H9 (cell line): ENCODE measurements at places on chromosomes 1 and 21.
A peak's percentile ranks its signal among the peaks of the same experiment; 100 is the strongest.

DNA sequence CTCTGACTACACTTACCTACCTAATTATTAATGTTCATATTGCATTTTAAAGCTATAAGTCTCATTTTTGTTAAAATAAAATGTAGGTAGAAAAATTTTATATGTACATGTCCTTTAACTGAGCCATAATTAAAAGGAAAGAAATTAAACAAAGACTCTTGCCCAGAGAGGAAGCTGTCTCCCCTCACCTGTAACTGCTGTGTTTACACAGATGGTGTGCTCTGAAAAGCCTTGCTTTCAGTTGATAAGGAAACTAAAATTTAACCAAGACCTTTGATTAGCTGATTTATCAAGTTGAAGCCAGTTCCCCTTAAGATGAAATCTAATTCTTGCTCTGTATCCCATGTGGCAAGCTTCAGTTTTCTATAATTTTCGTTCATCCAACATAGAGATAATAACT, 213.5 kb downstream of the LYPLAL1 start:
- DNase-seq = no peak

GRCh38 chr1:115534106-115534505, 107.7 kb upstream of the VANGL1 start:
- no peak for DNase-seq

DNA sequence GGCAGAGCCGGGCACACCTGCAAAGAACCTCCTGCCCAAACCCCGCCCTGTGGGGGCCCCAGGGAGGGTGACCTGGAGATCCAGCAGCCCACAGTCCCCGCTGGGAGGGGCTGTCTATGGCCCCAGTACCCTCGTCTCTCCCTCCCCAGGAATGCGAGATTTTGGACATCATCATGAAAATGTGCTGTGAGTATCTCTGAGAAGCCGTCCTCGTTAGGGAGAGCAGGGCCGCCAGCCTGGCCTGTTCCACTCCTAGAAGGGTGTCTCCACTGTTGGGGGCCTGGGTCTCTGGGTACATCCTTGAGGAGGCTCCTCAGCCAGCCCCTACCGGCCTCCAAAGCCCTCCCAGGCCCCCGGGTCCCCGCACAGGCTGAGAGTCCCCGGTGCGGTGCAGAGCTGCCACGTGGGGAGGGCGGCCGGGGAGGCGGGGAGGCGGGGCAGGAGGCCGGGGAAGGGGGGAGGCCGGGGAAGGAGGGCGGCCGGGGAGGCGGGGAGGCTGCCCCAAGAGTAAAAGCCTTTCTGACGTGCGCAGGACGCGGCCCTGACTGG, 18.7 kb downstream of the COL6A1 start:
- DNase-seq = peak; percentile 23

- no peak for DNase-seq
Observed at GRCh38 chr1:77716065-77716464, 33.6 kb upstream of the ZZZ3 start.

GRCh38 chr1:77509051-77509492, 173.4 kb downstream of the ZZZ3 start:
- DNase-seq = no peak

GRCh38 chr1:41726292-41726691, 192.4 kb downstream of the HIVEP3 start:
- no peak for DNase-seq

DNA sequence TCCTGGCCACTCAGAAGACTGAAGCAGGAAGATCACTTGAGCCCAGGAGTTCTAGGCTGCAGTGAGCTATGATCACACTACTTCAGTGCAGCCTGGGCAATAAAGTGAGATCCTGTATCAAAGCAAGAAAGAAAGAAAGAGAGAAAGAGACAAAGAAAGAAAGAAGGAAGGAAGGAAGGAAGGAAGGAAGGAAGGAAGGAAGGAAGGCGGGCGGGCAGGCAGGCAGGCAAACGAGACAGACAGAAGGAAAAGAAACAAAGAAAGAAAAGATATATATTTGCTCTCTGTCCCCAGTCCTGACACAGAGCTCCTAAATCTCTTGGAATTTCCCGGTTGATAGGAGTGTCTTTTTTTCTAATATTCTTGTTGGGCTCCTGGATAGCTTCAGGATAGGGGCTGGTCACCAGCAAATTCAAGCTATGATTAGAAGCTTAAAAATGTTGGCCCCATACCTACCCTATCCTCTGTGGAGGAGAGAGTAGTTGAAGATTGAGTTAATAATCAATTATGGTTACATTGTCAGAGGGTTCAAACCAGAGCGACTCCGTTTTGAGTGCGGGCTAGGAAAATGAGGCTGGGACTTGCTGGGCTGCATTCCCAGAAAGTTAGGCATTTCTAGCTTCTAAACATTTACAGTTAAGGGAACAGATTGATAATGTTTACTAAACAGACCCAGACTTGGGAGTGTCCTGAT, 3.3 kb upstream of the MIGA1 start:
- DNase-seq = no peak

GRCh38 chr1:110088739-110089316, 18.4 kb upstream of the ALX3 start:
- no peak for DNase-seq

GRCh38 chr1:6794164-6794563, 8.9 kb downstream of the CAMTA1 start:
- DNase-seq = no peak

DNA sequence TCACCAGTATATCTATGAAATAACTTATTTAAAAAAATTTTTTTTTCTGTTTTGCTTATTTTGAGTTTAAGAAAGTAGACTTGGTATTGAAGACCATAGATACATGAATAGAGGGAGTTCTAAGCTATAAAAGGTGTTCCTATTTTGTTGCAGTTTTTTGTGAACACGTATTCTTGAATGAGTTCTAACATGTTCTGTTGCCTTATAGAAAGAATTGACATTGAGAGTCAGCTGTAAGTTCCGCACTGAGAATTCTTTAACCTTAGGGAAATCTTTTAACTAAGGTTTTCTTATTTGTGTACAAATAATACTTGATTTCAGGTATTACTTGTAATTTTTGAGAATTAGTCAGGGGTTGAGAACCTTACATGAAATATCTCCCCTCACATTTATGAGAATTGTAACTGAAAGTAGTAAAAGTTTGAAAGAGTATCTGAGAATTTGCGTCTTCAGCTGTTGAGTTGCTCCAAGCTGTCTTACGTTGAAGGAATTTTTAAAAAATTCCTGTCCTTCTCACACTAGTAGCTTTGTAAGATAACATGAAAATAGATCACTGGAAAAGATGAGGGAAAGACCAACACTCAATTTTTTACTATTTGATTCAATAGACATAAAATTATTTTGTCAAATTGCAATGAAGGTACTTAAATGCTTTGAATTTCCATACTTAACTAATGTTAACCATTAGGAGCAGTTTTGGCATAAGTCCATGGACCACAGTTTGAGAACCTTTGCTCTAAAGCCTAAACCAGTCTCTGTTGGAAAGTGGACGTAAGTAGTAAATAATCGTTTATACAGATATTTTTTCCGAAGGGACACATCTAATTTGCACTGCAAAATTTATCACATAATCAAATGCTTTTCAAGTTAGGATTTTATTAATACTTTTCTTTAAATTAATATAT, 3.8 kb downstream of the DR1 start:
- no peak for DNase-seq

GRCh38 chr1:3384407-3384806, 70.1 kb upstream of the ARHGEF16 start:
- DNase-seq = no peak

DNA sequence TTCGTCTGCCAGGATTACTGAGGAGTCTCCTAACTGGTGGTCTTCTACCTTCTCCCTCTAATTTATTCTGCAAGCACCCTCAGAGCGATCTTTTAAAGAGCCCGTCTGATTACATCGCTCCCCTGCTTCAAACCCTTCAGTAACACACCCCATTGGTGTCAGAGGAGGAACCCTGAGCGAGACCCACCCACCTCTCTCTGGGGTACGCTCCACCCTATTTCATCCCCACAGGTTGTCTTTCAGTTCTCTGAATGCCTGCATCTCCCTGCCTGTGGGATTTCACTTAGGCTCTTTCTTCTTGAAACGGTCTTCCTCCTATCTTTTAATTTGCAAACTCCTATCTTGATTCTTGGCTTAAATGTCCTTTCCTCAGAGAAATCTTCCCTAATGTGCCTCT, 39.4 kb downstream of the C1orf21 start:
- DNase-seq = peak; percentile 36

DNA sequence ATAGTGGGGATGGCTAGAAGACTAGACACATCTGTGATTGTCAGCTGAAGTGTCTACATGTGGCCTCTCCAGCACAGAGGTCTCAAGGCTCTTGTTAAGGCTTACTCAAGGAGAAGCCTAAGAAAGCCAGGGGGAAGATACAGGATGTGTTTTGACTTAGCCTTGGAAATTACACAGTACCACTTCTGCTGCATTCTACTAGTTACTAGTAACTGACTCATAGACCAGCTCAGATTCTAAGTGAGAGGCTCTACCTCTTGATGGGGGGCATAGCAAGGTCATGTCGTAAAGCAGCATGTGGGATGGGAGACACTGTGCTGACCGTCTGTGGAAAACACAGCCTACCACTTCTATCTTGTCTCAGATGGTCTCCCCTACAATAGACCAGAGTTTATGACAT, 99.5 kb downstream of the UBE2U start:
- no peak for DNase-seq

- DNase-seq = no peak
Observed at GRCh38 chr1:74425676-74426075, 86.7 kb downstream of the LRRC53 start.

- DNase-seq = no peak
Observed at GRCh38 chr1:107079249-107079648, 22.8 kb downstream of the PRMT6 start.

DNA sequence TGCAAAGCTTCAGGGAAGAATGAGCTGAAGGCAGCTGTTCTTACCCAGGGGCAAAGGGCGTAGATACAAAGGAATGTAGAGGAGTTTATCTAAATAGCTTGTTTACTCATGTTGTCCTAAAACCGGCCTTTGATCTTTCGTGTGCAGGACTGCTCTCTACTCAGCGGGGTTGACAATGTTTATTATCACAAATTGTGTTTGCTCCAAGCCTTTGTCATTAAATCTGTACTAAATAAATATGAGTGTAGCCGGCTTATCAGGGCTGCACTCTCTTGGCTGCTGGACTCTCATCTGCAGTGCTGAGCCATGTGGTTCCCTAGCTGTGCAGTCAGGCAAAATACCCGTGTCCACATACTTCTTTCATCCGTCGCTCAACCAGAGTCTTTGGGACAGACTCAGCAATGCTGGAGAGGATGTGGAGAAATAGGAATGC, 199.0 kb downstream of the LBR start:
- DNase-seq = no peak

GRCh38 chr1:25458541-25459298, 28.0 kb downstream of the MACO1 start:
- DNase-seq = no peak

DNA sequence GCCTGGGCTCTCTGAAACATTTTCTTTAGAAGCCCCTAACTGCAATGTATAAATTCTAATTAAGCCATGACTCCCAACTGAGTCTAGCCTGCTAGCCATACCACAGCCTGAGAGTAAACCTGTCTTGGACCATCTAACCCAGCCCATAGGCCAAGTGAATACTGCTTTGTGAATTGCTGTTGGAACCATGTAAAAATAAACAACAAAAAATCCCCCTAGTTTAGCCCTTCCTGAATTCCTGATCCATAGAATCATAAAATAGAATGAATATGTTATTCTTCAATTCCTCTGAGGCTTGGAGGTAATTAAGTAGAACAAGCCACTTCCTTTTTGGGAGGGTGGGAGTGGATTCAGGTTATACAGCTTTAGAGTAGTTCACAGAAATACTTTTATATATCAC, 1496.4 kb downstream of the MRPL39 start:
- DNase-seq = no peak

- DNase-seq = no peak
Observed at GRCh38 chr1:4216231-4216630, 316.2 kb upstream of the C1orf174 start.

- DNase-seq = no peak
Observed at GRCh38 chr1:60895701-60896100, 186.7 kb upstream of the NFIA start.

DNA sequence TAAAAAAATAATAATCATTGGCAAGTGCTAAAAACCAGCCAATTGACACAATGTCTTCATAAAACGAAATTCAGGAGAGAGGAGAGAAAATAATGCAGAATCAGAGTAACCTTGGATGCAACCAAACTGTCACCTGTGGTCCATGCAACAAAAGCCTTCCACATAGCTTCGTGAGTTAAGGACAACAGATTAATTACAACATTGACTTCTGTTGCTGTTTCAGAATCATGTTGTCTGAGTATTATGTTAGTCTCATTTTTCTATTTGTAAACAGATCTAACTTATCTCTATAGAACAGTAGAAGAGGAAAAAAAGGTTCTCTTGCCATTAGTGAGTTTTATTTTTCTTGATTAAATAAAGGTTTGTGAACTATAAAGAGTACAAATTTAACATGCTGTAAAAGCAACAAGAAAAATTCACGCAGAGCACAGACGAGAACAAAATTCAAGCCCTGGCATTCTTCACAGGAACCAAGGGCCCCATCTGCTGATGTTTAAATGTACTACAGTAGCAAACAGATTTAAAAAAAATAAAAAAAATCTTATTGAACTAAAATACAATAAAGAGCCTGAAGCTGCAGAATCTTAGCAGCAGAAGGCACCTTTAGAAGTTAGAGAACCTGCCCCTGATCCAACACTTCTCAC, 381.1 kb upstream of the PKN2 start:
- DNase-seq = no peak

DNA sequence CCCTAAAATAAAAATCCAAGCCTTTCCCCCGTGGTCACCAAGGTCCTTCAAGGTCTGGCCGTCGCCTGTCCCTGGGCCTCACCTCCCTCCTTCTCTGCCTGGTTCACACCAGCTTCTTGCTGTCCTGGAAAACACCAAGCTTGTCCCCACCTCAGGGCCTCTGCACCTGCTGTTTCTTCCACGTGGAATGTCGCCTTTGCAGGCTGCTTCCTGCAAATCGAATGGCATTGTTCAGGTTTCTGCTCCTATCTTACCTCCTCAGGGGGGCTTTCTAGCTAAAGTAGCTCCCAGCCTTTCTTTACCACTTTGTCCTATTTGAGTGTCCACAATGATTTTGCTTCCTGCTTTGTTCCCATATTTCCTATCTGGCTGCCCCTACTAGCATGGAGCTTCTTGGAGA, 3.3 kb upstream of the CASZ1 start:
- DNase-seq = no peak

DNA sequence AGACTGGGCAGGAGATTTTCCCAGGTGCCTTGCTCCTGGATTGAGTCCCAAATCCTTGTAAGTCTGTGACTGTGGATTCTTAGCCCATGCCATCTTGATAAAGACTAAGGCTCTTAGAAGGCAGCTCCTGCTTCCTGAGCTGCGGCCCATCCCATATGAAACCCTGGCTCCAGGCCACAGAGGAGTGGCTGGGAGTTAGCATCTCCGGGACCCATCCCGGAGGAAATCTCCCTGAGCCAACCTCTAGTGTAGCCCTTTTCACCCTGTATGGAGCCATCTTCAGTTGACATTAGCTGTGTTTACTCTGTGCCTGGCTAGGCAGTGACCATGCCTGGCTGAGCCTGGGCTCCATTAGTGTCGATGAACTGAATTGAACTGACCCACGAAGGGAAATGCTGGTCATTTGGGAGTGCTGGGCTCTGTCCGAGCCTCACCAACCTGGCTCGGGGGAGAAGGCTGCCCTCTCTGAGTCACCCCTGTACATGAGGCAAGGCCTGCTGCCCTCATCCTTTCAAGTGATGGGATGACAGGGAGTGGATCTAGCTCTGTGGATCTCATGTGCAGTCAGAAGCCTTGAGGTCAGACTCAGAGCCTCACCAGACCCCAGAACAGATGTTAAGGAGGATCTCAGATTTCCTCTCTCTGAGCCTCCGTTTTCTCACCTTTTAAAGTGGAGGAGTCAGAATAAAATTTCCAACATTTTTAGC, 37.5 kb downstream of the LGR6 start:
- DNase-seq = no peak

- DNase-seq = peak; percentile 35
Observed at GRCh38 chr1:66607458-66607857, 73.5 kb downstream of the SGIP1 start.
